ENCODE measurements at places on chromosomes 3 and 15. TPM values are rescaled to one million over a fixed set of nuclear protein-coding genes. Genes with fewer than 3 reads are reported as not detected.

Gene CCRL2
- total RNA-seq, result 8.8 TPM

- DNase-seq, result no peak
Observed at GRCh38 chr3:35966629-35967464, 327.5 kb downstream of the ARPP21 start.

DNA sequence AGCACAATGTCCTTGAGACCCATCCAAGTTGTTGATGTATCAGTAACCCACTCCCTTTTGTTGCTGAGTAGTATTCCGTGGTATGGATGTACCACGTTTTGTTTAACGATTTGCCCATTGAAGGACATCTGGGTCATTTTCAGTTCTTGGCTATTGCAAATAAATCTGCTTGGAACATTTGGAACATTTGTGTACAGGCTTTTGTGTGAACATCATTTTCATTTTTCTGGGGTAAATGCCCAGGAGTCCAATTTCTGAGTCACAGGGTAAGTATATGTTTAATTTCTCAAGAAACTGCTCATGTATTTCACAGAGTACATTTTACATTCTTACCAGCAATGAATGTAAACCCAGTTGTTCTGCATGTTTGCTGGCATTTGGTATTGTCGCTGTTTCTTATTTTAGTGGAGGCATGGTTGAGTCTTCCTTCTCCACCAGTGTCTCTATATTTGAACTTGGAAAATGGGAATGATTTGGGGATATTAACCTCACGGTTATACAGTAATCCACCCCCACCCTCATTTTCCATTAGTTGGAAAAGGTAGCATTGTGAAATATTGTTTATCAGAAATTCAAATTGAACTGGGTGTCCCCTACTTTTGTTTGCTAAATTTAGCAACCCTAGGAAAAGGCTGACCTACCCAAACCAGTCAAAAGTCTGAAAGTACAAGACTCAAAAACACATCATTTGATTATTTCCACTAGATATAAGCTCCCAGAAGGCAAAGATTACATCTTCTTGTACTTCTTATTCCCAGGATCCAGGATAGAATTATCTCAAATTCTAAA lies 30.8 kb downstream of the POMGNT2 start:
- no peak for DNase-seq

Gene TATDN2
- total RNA-seq, result 34.7 TPM

Gene GP9
- not detected for total RNA-seq

GRCh38 chr15:86540840-86541467 lies 461.3 kb downstream of the AGBL1 start:
- DNase-seq, result no peak

Gene SLC15A2
- 1.2 TPM for total RNA-seq

Gene ARGFX
- not detected for total RNA-seq

DNA sequence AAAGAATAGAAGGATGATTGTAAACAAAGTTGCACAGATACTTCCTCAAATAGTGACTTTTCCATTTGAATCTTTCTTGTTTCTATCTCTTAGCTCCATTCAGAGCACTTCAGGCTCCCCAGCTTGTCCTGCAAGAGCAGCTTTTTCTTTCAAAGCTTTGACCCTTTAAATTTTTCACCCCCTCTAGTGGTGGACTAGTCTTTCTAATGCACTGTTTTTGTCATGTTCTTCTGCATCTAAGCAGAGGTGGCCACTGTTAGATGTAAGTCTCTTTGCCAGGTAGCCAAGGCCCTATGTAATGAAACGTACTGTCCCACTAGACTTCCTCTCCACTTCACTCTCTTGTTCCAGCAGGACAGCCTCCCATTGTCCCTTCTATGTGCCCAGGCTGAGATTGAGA lies 74.0 kb upstream of the MANF start:
- DNase-seq, result no peak

DNA sequence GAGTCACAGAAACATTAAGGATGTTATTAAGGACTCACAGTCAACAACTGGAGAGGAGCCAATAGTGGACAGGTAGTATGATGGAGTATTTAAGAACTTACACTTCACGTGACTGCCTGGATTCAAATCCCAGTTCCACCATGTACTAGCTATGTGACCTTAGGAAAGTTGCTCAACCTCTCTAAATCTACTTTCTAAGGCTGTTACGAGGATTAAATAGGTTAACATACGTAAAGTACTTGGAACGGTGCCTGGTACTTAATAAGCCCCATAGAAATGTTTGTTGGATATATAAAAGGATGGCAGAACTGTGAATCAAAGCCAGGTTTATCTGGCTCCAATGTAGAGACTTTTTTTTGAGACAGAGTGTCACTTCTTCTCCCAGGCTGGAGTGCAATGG lies 24.4 kb downstream of the THRB start:
- no peak for DNase-seq

- DNase-seq, result no peak
Observed at GRCh38 chr3:297585-297984, 101.0 kb downstream of the CHL1 start.

- no peak for DNase-seq
Observed at GRCh38 chr15:94265982-94266381, 34.6 kb downstream of the MCTP2 start.

- no peak for DNase-seq
Observed at GRCh38 chr15:76678766-76679165, 226.4 kb downstream of the SCAPER start.

GRCh38 chr15:41487381-41487780 lies 6.3 kb upstream of the ITPKA start:
- DNase-seq, result no peak

All from mesenteric fat pad (tissue), 1 donor.